Activated CD4-positive, alpha-beta memory T cell treated with anti-CD3 and anti-CD28 coated beads, Interleukin-2, amount 10 ng/mL, durations not matched to agents 7 days and 5 days (primary cell): ENCODE measurements at places on chromosomes 4 and X. TPM values are rescaled to one million over a fixed set of nuclear protein-coding genes. Genes with fewer than 3 reads are reported as not detected.

The AREG gene
- total RNA-seq: 0.25 TPM

GRCh38 chr4:2843941-2844584 lies 419 bp downstream of the ADD1 start:
- peak; percentile 27 for DNase-seq
- peaks cover 26% of the 10 kb centered on the region for H3K36me3 ChIP-seq
- H3K27ac ChIP-seq: peak overlapping the region; percentile 85
- H3K27me3 ChIP-seq: no peaks in the 10 kb centered on the region

GRCh38 chr4:100466501-100466900 lies 51.3 kb downstream of the EMCN start:
- H3K27me3 ChIP-seq: no peaks in the 10 kb centered on the region
- no peaks in the 10 kb centered on the region for H3K4me1 ChIP-seq
- H3K27ac ChIP-seq: no peak overlapping the region
- DNase-seq: no peak
- H3K36me3 ChIP-seq: no peaks in the 10 kb centered on the region
- H3K4me3 ChIP-seq: no peak overlapping the region

GRCh38 chr4:75107755-75108612 lies 175.1 kb downstream of the PARM1 start:
- H3K27me3 ChIP-seq: no peaks in the 10 kb centered on the region
- H3K4me1 ChIP-seq: no peaks in the 10 kb centered on the region
- H3K36me3 ChIP-seq: no peaks in the 10 kb centered on the region
- no peak overlapping the region for H3K27ac ChIP-seq
- no peak for DNase-seq

- no peak overlapping the region for H3K4me3 ChIP-seq
- no peaks in the 10 kb centered on the region for H3K36me3 ChIP-seq
- H3K27me3 ChIP-seq: no peaks in the 10 kb centered on the region
- H3K4me1 ChIP-seq: peaks cover 2% of the 10 kb centered on the region
- no peak for DNase-seq
Observed at GRCh38 chrX:44428989-44429627, 85.6 kb upstream of the EFHC2 start.

The SULT1B1 gene
- total RNA-seq: 3.7 TPM

DNA sequence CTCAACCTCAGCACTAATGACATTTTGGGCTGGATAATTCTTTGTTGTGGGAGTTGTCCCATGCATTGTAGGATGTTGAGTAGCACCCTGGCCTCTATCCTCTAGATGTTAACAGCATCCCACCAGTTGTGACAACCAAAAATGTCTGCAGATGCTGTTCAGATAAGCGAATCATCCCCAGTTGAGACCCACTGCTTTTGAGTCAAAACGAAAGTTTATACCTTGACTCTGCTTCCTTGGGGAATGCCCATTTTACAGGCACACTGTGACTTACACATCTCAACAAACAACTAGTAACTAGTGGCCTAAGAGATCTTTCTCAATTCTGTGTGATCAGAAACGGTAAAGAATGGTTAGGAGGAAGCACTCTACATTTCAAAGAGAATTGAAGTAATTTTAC lies 37.0 kb downstream of the SEPSECS start:
- H3K27me3 ChIP-seq: no peaks in the 10 kb centered on the region
- peak overlapping the region; percentile 19 for H3K27ac ChIP-seq
- DNase-seq: no peak
- H3K4me1 ChIP-seq: peaks cover 15% of the 10 kb centered on the region
- H3K4me3 ChIP-seq: no peak overlapping the region

- H3K27me3 ChIP-seq: peaks cover 14% of the 10 kb centered on the region
- H3K36me3 ChIP-seq: no peaks in the 10 kb centered on the region
Observed at GRCh38 chr4:104870495-104871233, 276.0 kb upstream of the TET2 start.
